ENCODE measurements at places on chromosomes 7 and 10.

DNA sequence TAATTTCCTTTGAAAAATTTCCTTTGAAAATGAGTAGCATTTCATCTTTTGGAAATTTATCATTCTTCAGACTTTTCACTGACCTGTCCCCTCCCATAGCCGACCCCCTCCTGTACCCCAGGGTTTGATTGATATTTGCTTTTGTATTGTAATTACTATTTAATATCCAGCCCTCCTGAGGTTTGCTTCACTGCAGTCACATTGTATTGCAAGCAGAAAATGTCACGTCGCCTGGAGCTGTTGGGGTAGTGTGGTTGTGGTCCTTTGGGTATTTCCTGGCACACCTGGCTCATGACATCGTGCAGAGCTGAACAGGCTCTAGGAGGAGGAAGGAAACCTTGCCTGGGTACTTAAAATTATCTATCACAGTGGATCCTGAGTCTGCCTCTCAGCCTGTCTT lies 116.1 kb downstream of the INSYN2A start:
- DNase-seq, result no peak

DNA sequence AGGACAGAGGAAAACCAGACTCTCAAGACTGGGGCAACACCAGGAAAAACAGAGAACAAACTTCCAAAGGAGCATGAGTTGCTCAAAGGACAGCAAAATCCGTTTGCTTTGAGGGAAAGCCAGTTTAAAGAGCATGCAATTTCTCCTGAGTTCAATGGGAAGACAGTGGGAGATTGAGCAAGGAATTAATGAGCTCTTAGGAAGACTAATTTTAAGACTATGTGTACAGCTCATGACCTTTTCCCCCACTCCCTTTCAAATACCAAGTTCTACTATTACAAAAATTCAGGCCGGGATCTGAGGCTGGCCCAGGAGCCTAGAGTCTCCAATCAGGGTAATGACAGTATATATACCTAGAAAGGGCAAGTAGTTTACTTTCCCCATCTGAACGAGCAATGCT lies 79.2 kb downstream of the EPDR1 start:
- DNase-seq, result peak; percentile 34

- DNase-seq, result no peak
Measured at GRCh38 chr10:75646218-75646915, 214.9 kb downstream of the LRMDA start.

DNA sequence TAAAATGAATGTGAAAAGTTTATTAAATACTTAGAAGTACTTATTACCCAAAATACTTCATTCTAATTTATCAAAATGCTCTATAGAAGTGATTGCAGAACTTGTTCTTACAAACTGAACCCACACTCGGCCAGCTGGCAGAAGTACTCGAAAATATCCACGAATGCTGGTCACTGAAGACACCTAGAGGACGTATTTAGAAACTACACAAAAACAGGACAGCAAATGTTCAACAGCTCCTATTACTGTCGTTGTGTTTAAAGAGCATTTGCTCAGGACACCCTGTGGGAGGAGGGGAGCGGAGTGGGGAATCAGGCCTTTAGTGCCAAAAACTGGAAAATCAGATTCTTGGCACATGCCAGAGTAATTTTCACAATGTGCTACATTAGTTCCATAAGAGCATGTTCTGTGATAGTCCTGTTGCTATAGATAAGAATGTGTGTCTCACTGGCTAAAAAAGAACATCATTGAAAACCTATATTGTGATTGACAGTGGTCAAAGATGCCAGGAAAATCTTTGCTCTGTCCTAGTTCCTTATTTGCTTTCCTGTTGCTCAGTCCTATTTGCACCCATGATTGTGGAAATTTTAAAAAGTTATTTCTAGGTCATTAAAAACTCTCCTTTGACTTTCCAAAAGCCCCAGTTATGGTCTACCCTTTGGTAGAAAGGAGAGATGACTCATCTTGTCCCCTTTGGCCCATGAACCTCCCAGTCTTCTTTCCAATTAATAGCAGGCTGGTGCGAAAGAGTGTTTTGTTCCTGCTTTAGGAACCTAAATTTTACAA lies 49.0 kb upstream of the NRBF2 start:
- DNase-seq, result peak; percentile 72

DNA sequence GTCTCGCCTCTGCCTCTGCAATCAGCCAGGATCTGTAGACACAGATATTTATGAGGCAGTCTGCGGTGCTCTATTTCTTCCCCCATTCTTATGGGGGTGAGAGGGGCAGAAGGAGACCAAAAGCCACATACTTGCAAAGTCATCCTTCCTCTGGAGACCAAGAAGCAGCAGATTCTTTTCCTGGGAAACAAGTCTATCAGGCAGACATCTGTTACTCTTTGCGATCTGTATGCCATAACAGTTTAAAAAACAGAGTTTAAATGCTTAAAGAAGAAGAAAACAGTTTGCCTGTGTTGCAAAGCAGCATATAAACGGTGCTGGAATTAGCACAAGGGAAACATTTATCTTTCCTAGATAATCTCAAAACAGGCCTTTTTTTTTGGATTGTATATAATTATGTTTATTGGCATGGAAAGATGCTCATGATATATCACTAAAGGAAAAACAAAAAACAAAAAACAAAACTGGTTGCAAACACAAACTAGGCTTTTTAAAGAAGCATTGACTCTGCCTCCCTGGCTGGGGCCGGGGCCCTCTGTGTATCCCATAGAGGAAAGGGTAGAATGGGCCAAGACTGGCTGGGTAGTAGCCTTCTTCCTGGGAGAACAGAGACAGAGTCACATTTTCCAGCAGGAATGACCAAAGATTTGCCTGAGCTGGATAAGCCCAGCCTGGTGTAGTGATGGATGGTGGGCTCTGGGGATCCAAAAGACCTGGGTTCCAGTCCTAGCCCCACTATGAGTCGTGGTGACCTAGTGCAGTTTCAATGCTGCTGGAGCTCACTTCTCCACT lies 50.4 kb downstream of the RGS10 start:
- no peak for DNase-seq
